ENCODE measurements at places on chromosomes 1 and 21. TPM values are rescaled to one million over a fixed set of nuclear protein-coding genes. Genes with fewer than 3 reads are reported as not detected.

The RBP7 gene
- not detected for total RNA-seq

The ROR1 gene
- total RNA-seq: 10.0 TPM

The PRDM16 gene
- total RNA-seq: not detected

The COP1 gene
- total RNA-seq: 35.0 TPM

The ITLN2 gene
- not detected for total RNA-seq

The NBPF10 gene
- 1.4 TPM for total RNA-seq

DNA sequence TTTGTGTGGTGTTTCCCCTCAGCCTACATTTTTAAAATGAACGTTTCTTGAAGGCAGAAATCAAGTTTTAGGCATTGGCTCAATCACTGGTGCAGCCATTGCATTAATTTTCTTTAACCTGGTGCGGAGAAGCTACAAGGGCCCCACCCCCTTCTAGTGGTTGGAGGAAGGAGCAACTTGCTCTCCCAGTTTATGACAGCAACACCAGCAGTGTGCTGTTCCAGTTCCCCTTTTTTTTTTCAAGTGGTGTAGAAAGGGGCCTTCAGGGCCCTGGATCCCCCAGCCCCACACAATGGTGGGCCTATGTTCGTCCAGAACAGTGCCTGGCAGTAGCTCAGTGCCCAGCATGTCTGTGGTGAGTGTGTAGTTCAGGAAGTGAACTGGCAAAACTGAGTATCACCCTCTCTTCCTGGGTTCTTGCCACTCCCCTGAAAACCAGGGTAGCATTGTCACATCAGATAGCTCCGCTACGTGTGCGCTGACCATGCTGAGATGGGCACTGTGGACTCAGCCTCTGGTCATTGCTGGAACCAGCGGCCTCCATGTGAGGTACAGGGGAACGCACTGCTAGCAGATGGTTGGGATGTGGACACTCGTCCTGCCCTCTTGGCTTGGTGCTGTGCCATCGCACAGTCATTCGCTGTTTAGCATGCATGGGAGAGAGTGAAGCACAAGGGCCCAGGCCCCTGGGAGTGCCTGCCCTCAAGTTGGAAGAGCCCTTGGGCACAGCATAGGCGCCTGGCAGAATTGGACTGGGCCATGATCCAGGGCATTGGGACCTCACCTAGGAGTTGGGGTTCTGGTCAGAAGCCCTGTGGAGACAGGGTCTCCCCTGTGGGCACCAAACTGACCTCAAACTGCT lies 7.2 kb downstream of the ARF1 start:
- peaks cover 38% of the 10 kb centered on the region for H3K4me1 ChIP-seq
- no peak overlapping the region for H3K27ac ChIP-seq
- DNase-seq: no peak
- H3K36me3 ChIP-seq: peaks cover 25% of the 10 kb centered on the region
- no peaks in the 10 kb centered on the region for H3K27me3 ChIP-seq

DNA sequence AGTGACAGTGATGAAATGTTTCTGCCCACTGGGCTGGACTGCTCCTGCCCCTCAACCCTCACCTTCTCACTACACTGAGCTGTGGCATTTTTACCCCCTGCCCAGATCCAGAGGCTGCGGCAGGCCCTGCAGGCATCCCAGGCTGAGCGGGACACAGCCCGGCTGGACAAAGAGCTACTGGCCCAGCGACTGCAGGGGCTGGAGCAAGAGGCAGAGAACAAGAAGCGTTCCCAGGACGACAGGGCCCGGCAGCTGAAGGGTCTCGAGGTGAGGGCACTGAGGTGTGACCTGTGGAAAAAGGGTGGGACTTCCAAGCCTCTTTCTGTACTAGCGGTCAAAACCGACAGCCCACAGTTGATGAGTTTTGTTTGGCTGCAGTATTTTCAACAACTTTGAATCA lies 6.2 kb upstream of the TUFT1 start:
- H3K4me1 ChIP-seq: peaks cover 16% of the 10 kb centered on the region
- H3K4me3 ChIP-seq: no peak overlapping the region
- no peaks in the 10 kb centered on the region for H3K36me3 ChIP-seq
- H3K27ac ChIP-seq: no peak overlapping the region
- no peak for DNase-seq

DNA sequence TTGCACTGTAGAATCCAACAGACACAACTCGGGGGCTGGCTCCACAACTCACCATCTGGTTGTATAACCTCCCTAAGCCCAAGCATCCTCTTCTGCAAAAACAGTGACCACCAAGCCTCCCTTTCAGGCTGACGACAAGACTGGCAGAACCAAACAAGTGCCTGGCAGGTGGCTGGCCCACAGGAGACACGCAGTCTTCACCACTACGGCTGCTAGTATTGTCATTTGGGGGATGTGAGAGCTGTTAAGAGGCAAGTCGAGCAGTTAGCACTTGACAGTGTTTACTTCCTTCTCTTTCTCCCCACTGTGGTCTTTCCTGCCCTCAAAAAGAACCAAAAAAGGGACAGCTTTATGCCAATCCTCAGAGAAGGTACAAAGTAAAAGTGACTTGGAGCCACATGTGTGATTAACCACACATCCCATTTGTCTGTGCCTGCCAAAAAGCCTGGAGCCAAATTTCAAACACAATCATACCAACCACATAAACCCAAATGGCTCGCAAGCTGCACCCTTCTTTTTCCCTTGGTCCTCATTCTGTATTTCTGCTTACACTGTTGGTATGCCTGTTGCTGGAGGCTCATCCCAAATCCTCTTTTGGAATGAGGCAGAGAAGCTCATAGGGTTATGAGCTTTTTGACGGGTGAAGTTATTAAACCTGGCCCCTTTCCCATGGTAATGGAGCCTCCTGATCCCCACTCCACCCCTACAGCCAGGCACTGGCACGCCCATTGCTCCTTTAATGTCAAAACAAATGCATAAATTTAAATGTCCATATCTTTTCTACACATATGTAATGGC lies 94.1 kb downstream of the TGFBR3 start:
- no peak overlapping the region for H3K27ac ChIP-seq
- no peak for DNase-seq
- H3K27me3 ChIP-seq: peaks cover 4% of the 10 kb centered on the region
- H3K36me3 ChIP-seq: no peaks in the 10 kb centered on the region
- peaks cover 15% of the 10 kb centered on the region for H3K4me1 ChIP-seq

DNA sequence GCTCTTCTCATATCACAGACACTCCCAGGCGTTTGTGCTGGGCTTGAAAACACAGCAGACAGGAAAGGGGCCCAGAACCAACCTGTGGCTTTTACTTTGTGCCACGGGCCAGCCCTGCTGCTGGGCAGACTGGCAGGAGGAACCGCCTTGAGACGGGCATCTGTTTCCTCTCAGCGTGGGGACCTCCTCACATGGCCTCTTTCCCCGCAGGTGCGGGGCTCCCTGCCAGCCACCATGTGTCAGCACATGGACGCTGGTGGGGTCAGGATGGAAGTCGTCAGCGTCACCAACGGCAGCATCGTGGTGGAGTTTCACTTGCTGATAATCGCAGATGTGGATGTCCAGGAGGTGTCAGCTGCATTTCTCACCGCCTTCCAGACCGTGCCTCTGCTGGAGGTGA lies 47.8 kb downstream of the UMODL1 start:
- no peak overlapping the region for H3K4me3 ChIP-seq
- no peaks in the 10 kb centered on the region for H3K36me3 ChIP-seq
- H3K4me1 ChIP-seq: peaks cover 6% of the 10 kb centered on the region
- peaks cover 35% of the 10 kb centered on the region for H3K27me3 ChIP-seq

DNA sequence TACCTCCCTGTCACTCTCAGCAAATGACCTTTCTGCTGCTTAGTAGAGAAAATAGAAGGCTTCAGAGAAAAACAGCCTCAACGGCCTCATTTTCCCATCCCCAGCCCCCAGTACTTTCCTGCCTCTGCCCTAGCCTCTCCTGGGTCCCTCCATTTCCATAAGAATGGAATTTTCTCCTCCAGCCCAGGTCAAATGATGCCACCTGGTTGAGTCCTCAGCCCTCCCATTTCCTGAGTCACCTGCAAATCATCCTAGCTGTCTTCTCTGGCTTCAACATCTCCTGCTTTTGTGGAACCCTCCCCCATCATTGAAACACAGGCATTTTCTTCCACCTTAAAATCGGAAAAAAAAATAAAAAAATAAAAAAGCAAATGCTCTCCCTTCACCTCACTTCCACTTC lies 35.1 kb downstream of the OLIG1 start:
- H3K36me3 ChIP-seq: no peaks in the 10 kb centered on the region
- no peak overlapping the region for H3K4me3 ChIP-seq
- H3K27ac ChIP-seq: no peak overlapping the region
- no peaks in the 10 kb centered on the region for H3K4me1 ChIP-seq
- peaks cover 43% of the 10 kb centered on the region for H3K27me3 ChIP-seq
- no peak for DNase-seq

GRCh38 chr1:220227393-220227792 lies 44.9 kb downstream of the RAB3GAP2 start:
- no peak overlapping the region for H3K4me3 ChIP-seq
- peaks cover 13% of the 10 kb centered on the region for H3K36me3 ChIP-seq
- H3K27ac ChIP-seq: no peak overlapping the region
- H3K27me3 ChIP-seq: no peaks in the 10 kb centered on the region

- H3K27ac ChIP-seq: no peak overlapping the region
- H3K36me3 ChIP-seq: peaks cover 12% of the 10 kb centered on the region
- no peaks in the 10 kb centered on the region for H3K27me3 ChIP-seq
- no peak for DNase-seq
Measured at GRCh38 chr1:21139601-21140000, 37.1 kb downstream of the EIF4G3 start.

DNA sequence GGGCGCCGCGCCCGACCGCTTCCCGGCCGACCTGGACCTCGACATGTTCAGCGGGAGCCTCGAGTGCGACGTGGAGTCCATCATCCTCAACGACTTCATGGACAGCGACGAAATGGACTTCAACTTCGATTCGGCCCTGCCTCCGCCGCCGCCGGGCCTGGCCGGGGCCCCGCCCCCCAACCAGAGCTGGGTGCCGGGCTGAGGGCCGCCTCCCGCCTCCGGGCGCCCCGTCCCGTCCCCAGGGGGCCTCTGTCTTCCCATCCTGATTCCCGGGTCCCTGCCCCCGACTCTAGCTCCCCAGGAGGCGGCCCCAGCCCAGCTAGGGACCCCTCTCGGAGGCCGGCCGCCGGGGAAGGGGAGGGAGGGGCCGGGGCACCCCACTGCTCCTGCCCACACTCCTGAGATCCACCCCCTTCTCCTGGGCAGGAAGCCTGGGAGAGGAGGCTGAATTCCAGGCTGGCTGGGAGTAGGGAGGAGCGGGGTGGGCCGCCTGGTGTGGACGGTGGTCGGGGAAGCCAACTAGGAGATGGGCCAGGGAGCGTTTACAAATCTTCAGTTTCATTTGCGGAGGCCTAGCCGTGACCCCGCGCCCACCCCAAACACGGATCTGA lies 21.4 kb downstream of the FOXO6 start:
- peak overlapping the region; percentile 39 for H3K4me3 ChIP-seq
- no peak overlapping the region for H3K27ac ChIP-seq
- H3K4me1 ChIP-seq: no peaks in the 10 kb centered on the region
- no peak for DNase-seq
- peaks cover 83% of the 10 kb centered on the region for H3K27me3 ChIP-seq

- H3K36me3 ChIP-seq: no peaks in the 10 kb centered on the region
- H3K27ac ChIP-seq: no peak overlapping the region
- H3K4me3 ChIP-seq: no peak overlapping the region
- peaks cover 22% of the 10 kb centered on the region for H3K27me3 ChIP-seq
- DNase-seq: no peak
Measured at GRCh38 chr1:230054092-230054749, 12.8 kb upstream of the GALNT2 start.

DNA sequence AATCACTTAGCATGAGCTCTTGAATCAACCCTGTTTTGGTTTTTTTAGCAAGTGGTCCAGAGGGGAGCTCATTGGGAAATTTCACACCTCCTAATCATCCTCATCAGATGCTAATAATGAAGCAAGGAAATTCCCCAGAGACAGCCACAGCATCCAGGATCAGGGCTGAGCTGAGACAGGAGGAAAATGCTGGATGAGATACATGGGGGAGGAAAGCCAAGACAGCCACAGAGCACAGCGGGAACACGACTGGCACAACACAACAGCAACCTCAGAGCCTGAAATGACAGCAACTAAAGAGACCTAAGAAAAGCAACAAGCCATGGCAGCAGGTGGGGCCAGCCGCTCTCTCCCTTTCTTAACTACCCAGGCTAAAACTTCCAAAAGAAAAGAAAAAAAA lies 70.4 kb downstream of the UBR4 start:
- no peaks in the 10 kb centered on the region for H3K4me1 ChIP-seq
- no peaks in the 10 kb centered on the region for H3K27me3 ChIP-seq
- no peak overlapping the region for H3K27ac ChIP-seq
- peaks cover 58% of the 10 kb centered on the region for H3K36me3 ChIP-seq
- no peak for DNase-seq

GRCh38 chr1:106755682-106756406 lies 300.6 kb upstream of the PRMT6 start:
- H3K4me3 ChIP-seq: no peak overlapping the region
- H3K27me3 ChIP-seq: no peaks in the 10 kb centered on the region
- H3K36me3 ChIP-seq: no peaks in the 10 kb centered on the region
- no peaks in the 10 kb centered on the region for H3K4me1 ChIP-seq
- DNase-seq: peak; percentile 10
- no peak overlapping the region for H3K27ac ChIP-seq

GRCh38 chr21:43270800-43271301 lies 102.0 kb downstream of the CRYAA start:
- no peaks in the 10 kb centered on the region for H3K36me3 ChIP-seq
- peaks cover 59% of the 10 kb centered on the region for H3K27me3 ChIP-seq
- no peak overlapping the region for H3K27ac ChIP-seq
- no peak overlapping the region for H3K4me3 ChIP-seq
- H3K4me1 ChIP-seq: no peaks in the 10 kb centered on the region
- DNase-seq: no peak

GRCh38 chr1:170075186-170075585 lies 691 bp upstream of the KIFAP3 start:
- H3K4me1 ChIP-seq: no peaks in the 10 kb centered on the region
- no peaks in the 10 kb centered on the region for H3K27me3 ChIP-seq

DNA sequence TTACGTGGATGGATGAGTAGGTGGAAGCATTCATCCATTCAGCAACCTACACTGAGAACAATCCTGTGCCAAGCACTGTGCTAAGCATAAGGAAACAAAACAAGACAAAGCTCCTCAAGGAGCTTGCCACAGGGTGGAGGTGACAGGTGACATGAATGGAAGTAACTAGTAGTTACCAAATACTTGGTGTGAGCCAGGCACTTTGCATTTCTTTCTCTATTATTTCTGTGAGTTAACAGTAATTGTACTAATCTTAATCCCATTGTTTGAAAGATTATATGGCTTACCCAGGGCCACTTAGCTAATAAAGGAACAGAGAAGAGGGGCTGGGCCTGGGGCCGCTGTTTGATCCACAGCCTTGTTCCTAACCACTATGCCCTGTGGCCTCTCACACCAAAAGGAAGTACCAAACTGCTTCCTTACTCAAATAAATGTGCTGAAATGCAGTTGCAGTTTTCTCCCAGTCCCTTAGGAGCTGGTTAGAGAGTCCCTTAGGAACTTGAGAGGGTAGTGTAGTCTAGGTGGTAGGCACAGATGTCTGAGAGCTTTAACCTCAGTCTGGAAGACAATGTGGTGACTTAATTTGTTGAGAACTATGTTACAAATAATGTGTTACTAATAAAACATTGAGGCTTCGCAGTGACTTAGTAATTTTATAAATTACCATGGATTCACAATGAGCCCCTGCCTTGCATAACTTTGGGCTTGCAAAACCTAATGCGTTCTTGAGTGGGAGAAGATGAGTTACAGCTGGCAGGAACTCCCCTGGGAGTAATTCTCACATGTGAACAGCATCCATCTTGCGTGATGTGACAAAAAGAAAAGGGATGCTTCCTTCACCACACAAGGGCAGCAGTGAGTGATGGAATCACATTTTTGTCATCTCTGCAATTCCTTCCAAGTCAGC lies 69.8 kb downstream of the MPZL1 start:
- H3K36me3 ChIP-seq: peaks cover 24% of the 10 kb centered on the region
- DNase-seq: peak; percentile 99
- H3K27me3 ChIP-seq: no peaks in the 10 kb centered on the region
- H3K4me1 ChIP-seq: peaks cover 18% of the 10 kb centered on the region
- H3K4me3 ChIP-seq: no peak overlapping the region
- H3K27ac ChIP-seq: peak overlapping the region; percentile 58

GRCh38 chr21:32702702-32703101 lies 25.1 kb downstream of the SYNJ1 start:
- DNase-seq: peak; percentile 89
- H3K36me3 ChIP-seq: no peaks in the 10 kb centered on the region
- H3K4me3 ChIP-seq: no peak overlapping the region

Data from IMR-90 (cell line).